CD4-positive, alpha-beta T cell (primary cell): ENCODE measurements at places on chromosomes 5 and 9.

DNA sequence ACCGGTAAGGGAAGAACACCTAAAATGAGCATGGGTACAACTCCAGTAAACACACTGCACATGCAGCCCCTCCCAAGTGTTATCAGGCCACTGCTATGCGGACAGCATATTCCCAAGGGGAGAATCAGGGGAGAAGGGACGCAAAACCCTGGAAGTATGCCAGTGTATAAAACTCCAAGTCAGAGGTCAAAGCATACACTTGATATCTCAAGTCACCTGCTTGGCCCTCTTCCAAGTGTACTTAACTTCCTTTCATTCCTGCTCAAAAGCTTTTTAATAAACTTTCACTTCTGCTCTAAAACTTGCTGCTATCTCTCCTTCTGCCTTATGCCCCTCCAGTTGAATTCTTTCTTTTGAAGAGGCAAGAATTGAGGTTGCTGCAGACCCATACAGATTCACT lies 408.1 kb downstream of the HTR1A start:
- DNase-seq, result no peak

- DNase-seq, result no peak
Observed at GRCh38 chr9:136568288-136569081, 22.6 kb upstream of the NOTCH1 start.

- DNase-seq, result no peak
Observed at GRCh38 chr5:95533106-95533505, 21.7 kb downstream of the SKIC3 start.

DNA sequence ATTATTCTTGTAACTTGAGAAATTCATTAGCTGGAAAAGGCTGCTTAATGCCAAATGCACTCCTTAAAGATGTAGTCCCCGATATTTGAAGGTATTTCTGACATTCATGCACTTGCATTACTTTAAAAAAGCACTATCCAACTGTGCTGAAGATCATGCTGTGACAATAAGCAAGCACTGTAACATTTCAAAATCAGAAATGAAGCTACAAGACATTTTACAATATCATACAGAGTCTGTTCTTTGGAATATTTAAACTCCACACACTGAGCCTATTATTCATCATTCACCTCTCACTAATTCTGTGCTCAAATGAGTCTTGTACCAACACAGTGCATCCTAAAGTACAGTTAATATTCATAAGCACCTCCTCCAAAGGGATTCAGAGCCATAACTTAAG lies 413.2 kb downstream of the CETN3 start:
- no peak for DNase-seq
